ENCODE measurements at places on chromosomes 1 and 21.

GRCh38 chr21:31310750-31311149 lies 33.3 kb downstream of the TIAM1 start:
- no peak for DNase-seq

DNA sequence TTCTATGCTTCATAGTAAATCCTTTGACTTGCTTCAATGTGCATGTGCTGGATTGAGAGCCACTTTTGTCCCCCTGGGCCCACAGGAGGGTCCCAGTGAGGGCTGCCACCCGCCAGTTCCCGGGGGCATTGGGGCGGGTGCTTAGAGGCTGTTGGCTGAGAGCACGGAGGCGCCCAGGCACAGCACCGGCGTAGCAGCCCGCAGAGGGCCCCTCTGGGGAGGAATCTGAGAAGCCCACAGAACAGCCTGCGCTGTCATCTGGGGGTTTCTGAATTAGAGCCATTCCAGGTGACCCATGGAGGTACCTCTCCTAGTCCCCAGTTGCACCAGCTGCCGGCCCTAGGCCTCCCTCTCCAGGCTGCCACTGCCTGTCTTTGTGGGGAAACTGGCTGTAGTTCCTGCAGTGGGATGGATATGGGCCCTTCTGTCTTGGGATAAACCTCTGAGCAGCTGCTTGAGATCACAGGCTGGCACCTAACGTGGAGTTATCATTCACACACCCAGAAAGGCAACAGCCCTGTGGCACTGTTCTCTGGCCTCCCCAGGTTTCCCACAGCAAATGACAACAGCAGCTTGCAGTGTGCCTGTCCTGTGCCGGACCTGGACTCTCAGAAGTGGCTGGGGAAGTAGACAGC lies 39.5 kb downstream of the TMEM51 start:
- DNase-seq: no peak

DNA sequence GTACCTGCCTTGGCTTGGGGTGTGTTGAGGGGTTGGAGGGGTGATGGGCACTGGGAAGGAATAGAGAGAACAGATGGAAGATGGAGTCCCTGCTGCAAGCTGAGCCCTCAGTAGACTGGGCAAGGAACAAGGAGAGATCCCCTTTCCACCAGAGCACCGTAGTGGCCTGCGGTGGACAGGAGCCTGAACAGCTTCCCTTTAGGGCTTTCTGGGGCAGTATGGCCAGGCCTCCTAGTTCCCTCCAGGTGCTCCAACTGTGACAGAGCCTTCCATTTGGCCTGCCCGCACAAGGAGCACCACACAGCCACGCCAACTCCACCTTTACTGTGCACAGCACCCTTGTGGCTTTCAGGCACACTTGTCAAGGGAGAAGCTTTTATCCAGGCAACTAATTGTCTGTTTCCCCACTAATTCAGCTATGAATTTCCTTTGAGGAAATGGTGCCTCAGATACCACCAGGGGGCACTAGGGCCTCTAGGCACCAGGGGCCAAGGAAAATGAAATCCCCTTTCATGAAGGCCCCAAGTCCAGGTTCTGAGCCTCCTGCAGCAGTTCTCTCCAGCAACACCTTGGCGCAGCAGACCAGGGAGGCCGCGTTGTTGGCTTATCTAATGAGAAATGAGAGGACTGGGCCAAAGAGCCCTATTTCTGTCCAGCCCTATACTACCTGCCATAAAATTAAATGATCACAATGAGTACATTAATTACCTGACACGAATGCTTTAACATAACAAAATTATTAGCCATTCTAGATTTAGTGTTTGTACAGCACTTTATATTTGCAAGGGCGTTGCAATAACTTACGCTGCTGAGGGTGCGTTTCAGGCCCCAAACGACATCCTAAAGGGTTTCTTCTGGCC lies 23.1 kb upstream of the ERI3 start:
- DNase-seq: peak; percentile 35

DNA sequence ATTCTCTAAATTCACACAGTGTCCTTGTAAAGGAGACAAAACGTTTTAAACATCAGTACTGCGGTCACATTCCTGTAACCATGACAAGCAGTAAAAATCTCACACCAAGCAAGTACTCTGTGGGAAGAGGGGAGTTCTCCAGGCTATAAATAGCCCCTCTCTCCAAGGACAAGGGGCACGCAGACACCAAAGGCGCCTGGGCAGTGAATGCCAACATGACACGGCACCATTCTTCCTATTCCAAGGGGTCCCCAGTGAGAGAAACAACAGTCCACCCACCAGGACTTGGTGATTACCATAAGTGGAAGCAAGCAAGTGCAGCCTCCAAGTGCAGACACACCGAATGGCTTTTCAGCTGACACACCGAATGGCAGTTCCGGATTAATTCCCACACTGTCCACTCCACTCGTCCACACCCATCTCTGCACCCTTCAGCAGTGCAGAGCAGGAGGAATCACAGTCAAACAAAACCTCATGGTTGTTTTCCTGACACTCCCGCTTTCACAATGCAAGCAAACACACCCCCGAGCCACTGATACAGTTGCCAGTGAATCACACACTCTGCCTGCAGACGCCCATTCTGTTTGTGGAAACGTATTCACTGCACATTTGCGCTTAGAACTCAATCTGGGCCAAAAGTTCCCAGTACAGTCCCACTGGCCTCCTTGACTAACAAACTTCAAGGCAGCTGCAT lies 1.8 kb downstream of the PTTG1IP start:
- DNase-seq: no peak

DNA sequence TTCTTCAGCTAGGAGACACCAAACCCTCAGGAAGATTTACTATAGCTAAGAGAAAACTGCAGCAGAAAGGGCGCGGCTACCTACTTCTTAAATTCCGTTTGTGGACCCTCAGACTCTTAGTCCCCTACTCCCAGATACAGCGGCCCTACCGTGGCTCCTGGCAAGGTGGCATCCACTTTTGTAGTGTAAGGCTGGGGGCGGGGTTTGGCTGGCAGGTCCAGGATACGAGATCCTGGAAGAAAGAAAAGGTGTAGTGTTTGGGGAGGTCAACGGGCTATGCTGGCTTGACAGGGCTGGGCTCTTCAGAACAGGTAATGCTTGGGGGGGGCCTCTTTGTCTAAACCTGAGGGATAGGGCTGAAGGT lies 280 bp downstream of the CREB3L4 start:
- no peak for DNase-seq

DNA sequence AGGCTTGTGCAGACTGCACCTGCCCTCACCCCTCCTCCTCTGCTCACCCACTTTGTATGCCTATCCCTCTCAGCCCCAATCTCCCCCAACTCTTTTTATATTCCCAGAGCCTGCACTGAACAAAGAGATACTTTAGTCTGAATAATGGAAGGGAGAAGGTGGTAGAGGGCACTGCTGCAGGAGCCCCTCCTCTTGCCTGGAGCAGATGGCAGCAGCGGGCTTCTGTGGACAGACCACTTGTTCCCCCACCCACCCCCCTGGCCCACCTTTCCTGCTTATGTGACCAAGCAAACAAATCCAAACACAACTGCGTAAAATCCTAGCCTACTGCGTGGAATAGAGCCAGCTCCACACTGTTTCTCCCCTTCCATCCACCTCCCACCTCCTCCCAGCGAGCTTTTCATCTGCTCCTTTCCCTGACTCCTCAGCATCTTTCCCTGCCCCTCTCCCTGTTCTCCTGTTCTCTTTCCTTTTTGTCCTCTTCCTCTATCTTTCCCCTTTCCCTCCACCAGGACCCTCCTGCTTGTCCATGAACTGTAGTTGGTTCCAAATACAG lies 27.5 kb downstream of the RGS8 start:
- no peak for DNase-seq

DNA sequence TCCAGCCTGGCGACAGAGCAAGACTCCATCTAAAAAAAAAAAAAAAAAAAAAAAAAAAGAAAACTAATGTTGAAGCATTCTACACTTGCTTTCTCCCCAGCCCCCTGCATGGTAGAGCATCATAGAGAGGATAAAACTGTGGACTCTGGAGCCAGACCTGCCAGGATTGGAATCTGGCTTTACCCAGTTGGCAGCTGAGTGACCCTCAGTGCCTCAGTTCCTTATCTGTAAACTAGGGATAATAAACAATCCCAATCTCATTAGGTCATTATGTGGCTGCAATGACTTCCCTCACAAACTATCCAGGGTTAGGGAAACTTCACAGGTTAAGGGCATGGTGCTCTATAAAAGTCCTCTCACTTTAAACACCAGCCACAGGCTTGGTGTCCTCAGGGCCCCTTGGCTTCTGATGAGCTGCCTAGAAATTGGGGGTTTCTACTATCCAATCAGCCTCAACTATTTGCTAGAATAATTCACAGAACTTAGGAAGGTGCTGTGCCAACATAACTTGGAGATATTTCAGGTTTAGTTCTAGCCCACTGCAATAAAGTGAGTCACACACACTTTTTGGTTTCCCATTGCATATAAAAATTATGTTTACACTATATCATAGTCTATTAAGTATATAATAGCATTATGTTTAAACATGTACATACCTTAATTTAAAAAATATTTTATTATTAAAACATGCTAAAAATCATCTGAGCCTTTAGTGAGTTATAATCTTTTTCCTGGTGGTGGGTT lies 180.5 kb upstream of the B3GALT2 start:
- no peak for DNase-seq

GRCh38 chr1:33111965-33112364 lies 31.0 kb downstream of the AZIN2 start:
- DNase-seq: no peak

DNA sequence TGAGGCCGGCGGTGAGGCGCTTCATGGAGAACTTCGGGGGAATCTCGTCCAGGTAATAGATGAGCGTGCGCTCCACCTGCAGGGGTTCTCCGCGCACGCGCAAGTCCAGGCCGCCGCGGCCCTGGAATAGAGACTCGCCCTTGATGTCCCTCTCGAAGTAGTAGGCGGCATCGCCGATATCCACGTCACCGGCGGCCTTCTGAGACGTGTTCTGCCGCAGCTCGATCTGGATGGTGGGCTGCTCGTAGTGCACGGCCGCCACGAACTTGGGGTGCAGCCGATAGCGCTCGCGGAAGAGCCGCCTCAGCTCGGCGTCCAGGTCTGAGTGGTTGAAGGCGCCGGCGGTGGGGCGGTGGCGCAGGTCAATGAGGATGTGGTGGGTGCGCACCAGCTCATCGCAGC lies 726 bp downstream of the TACSTD2 start:
- no peak for DNase-seq

DNA sequence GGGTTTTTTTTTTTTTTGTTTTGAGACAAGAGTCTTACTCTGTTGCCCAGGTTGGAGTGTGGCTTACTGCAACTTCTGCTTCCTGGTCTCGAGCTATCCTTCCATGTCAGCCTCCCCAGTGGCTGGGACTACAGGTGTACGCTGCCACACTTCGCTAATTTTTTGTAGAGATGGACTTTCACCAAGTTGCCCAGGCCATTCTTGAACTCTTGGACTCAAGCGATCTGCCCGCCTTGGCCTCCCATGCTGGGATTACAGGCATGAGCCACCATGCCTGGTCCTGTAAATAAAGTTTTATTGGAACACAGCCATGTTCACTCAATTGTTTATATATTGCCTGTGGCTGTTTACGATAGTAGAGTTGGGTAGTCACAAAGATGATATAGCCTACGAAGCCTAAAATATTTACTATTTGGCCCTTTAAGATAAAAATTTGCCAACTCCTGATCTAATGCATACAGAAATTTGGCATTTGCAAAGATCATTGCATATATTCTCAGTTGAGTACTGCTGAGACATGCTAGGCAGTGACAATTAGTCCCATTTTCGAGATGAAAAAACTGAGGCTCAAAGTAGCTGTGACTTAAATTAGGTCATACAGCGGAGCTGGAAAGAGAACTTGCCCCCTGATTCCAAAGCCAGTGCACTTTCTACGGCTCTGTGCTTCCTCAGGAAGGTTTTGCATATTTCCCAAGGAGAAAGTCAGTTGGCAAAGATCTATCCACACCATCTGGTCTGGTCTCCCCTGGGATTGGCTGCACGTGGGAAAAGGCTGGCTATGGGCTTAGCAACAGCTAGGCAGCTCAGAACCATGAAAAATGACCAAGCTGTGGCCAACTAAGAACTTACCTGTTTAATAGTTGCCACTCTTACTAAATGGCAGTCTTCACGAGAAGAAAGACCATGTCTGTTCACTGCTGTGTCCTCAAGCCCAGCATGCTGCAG lies 19.4 kb downstream of the MECR start:
- no peak for DNase-seq

DNA sequence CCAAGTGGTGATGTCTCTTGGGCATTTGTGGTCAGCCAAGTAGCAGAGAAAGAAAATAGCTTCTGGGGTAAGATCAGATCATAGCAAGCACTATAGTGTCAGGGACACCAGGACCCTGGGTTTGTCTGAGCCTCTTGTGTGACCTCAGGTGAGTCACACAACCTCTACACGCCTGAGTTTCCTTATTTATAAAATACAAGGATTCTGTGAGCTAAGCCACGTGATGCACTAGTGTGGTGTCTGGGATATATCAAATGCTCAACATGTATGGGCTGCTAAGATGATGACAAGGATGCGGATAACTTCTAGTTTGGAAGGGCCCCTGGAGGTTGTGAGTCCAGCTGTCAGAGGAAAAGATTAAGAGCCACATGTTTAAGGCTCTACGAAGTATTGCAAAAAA lies 24.5 kb upstream of the ZNF436 start:
- DNase-seq: no peak

DNA sequence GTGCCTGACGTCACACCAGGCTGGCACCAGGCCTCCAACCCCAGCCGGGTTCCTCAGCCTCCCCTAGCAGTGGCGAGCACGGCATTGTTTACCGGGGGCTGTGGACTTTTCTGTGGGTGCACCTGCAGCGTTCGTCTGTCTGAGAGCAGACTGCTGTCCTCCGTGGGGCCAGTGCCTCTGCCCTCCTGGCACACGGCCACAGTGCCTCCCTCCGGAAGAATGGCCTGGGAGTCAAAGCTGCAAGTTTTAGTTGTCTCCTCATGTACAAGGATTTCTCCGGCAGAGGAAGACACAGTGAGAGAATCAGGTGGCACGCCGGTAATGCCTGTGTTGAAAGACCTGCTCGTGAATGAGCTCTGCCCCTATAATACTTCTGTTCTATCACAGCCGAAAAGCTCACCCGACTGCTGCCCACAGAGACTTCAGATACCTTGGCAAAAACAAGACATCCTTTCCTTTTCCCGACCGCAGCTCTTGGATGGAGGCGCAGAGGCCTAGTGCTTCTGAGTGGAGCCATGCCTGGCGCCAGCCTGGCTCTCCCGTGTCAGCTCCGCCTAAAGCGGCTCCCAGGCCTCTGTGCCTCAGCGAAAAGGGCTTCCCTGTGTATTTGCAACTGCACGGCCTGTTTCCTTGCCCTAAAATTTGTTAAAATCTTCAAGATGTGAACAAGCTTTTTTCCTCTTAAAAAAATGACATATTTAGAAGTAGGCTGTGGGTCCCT lies 71.4 kb downstream of the AGPAT3 start:
- no peak for DNase-seq

DNA sequence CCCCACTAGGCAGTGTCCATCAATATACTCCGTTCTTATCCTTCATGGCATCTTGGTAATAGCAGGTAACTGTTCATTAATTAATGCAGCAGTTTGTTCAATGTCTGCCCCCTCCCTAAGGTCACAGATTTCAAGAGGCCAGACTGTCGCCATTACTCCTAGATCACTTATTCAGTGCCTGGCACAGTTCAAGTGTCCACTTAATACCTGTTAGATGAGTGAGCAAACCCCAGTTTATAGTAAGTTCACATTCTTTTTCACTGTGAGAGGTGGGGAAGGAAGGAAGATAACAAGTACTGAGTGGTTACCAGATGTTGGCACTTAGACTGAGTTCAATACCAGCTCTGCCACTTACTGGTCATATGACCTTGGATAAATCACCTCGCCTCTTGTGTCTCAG lies 36.4 kb downstream of the OPRD1 start:
- DNase-seq: no peak
